ENCODE measurements at places on chromosomes 2 and 18.

DNA sequence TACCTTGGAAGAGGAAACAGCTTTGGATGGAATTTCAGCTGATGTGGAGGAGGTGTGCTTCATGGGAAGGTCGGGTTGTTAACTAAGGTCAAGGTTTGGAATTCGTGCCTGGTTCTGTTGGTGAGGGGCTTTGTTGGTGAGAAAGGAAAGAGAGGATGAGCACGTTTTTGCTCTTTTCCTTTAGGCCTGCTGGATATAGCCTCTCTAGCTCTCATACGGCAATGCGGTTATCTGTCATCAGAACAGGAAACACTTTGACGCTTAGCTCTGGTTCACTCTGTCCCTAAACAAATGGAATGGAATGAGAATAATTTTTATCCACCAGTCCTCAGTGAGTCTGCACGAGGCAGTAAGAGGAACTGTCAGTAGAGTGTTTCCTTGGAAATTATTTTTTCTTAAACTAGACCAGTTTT is 169.7 kb upstream of the NOSTRIN start:
- peak; percentile 8 for DNase-seq

DNA sequence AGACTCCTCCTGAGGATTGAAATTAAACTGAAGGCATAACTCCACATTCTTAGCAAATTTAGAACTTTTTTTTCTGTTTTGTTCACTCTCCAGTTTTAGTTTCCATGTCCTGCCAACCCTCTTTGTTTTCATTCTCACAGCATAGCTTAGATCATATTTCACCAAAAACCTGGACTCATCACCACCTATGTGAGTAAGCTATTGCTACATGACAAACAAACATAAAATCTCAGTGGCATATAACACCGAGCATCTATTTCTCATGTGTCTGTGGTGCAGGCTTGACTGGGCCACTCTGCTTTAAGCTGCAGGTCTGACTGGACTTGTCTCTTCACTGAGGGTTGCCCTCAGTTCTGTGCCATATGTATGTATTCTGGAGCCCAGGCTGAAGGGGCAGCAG is 385.2 kb downstream of the ARHGAP15 start:
- DNase-seq: no peak

GRCh38 chr2:122960759-122961641 is 1064.1 kb upstream of the CNTNAP5 start:
- no peak for DNase-seq

GRCh38 chr2:105325389-105325963 is 4.1 kb downstream of the TGFBRAP1 start:
- peak; percentile 14 for DNase-seq

DNA sequence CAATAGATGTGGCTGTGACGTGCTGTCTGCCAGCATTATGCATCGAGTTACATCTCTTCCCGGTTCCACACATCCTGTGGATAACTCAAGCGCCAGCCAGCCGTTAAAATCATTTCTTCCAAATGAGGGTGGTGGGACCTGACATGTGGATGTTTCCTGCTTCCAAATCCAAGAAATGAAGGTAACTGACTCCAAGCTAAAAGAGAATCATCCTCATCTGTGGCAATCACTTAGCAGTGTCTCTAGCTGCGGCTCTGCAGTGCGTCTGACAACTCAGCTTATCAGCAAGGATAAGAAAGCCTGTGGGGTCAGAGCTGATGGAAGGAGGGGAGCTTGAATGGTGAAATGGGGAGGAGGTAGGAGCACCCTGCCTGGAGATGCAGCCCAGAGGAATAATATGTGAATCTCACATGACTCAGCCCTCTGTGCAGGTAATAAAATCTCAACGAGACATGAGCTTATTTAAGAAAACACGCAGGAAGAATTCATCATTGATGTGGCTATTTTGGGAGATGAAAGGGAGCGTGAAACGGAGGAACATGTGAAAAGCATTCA is 382.2 kb upstream of the TRIB2 start:
- no peak for DNase-seq

DNA sequence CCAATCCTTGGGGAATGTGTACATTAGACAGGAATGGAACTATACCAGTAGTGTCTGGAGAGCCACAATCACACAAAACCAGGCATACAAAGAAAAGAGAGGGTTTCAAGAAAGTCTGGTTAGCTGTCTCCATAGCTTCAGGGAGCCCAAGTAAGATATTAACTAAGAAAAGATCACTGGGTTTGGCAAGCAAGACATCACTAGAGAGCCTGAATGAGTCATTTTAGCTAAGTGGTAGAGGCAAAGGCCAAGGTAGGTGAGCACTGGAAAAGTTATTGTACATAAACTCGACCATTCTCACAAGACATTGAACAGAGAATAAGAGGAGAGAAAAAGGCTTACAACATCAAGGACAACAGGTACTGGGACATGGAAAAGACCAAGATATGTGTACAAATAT is 143.8 kb upstream of the ARL4C start:
- DNase-seq: no peak
